ENCODE measurements at places on chromosomes 6 and 20.
A peak's percentile ranks its signal among the peaks of the same experiment; 100 is the strongest.

DNA sequence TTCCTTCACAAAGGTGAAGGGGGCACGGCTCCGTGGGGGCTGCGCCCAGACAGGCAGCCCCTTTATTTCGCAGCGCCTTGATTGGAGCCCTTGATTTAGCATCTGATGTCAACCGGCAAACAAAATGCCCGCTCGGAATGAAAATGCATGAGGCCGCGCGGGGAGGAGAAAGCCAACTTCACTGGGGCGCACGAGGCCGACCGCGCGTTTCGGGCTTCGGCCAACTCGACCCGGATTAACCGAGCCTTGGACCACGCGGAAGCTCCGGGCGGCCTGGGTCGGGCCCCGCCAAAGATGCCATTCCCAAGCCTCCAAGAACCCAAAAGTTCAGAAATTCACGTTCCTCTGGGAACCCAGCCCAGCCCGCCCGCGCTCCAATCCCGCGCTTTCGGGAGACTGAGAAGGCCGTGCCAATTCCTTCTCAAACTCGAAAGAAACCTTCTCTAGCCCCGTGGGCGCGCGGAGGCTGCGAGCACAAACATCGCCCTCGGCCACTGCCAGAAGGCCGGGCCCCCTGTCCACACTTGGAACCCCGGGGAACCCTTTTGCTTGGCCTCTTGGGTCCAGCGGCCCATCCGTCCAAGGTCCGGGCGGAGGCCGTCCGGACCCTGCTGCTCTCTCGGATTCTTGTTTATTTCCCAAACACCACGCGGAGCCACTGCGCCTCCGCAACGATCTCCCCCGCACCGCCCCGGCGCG is 879 bp upstream of the INSM1 start:
- peak; percentile 75 for DNase-seq

- DNase-seq: no peak
Observed at GRCh38 chr6:104908031-104908887, 48.5 kb upstream of the HACE1 start.

DNA sequence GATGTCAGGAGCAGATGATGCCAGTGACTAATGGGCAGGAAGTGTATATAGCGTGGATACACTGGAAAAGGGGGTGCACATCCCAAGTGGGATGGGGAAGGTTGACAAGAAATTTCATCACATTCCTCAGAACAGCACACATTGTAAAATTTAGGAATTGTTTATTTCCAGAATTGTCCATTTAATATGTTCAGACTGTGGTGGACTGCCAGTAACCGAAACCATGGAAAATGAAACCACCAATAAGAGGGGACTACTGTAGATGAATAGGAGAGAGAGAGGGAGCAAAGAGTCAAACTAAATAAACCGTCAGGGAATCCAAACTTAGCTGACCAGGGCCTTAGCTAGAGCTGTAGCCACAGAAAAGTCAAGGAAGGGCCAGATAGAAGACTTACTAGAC is 164.4 kb upstream of the PRDM1 start:
- no peak for DNase-seq

- no peak for DNase-seq
Observed at GRCh38 chr20:47054506-47054905, 159.9 kb downstream of the EYA2 start.

- DNase-seq: no peak
Observed at GRCh38 chr6:75409286-75409685, 84.3 kb downstream of the FILIP1 start.

- no peak for DNase-seq
Observed at GRCh38 chr6:75609639-75610590, 8.2 kb downstream of the SENP6 start.
